ENCODE measurements at places on chromosomes 11 and 22.

DNA sequence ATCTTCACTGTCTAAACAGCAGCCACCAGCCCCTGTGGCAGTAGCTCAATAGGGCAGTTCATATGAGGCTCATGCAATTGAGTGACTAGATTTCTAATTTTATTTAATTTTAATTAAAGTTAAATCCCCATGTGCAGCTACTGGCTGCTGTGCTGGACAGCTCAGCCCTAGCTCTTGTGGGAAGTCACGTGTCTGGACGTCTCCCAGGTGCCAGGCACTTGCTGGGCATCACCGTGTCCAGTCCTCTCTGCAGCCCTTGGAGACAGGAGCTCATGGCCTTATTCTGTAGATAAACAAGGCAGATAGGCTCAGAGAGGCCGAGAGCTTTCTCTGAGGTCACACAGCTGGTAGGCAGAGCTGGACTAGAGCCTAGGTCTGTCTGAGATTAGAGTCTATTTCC, 95.0 kb downstream of the ARHGAP8 start:
- DNase-seq: no peak

- DNase-seq: no peak
Measured at GRCh38 chr11:95486466-95486865, 255.5 kb upstream of the SESN3 start.

- peak; percentile 80 for DNase-seq
Measured at GRCh38 chr11:75428281-75428724, 4.7 kb downstream of the KLHL35 start.

DNA sequence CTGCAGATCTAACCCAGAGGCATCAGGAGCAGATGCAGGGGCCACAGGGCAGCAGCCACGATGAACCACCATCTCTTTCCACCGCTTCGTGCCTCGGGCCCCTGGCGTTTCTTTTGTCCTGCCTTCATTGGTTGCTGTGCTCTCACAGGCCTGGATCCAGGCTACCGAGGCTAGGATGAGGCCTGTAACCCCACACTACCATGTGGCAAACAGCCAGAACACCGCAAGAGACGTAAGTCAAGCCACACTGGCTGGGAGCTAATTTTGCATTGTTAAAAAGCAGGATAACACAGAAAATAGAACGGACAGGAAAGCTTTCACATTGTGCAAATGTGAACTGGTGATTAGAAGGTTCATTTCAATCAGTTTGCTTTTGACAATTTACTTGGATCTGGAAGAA, 15.7 kb upstream of the ARFGAP3 start:
- DNase-seq: no peak

GRCh38 chr11:111231836-111232235, 13.7 kb upstream of the POU2AF2 start:
- no peak for DNase-seq

GRCh38 chr11:111447112-111447471, 65.1 kb downstream of the BTG4 start:
- DNase-seq: no peak

- no peak for DNase-seq
Measured at GRCh38 chr22:43237280-43237679, 50.3 kb upstream of the TTLL12 start.

Data from CD4-positive, alpha-beta T cell treated with Interleukin-12 subunit alpha and Interleukin-12 subunit beta, for 1 hour (primary cell).